Mammary epithelial cell (primary cell): ENCODE measurements at places on chromosomes 2 and 18. TPM values are rescaled to one million over a fixed set of nuclear protein-coding genes. Genes with fewer than 3 reads are reported as not detected.

The USP14 gene
- total RNA-seq = 71.6 and 97.3 TPM in 2 replicates

The NT5DC4 gene
- total RNA-seq = 1.4 and 1.8 TPM in 2 replicates

The MLPH gene
- total RNA-seq = 2.9 and 7.2 TPM in 2 replicates

The MYL1 gene
- total RNA-seq = not detected

The SERPINB11 gene
- not detected in 2 replicates for total RNA-seq

The LIPG gene
- total RNA-seq = 72.5 and 78.8 TPM in 2 replicates

The OR6B2 gene
- total RNA-seq = not detected

The SPP2 gene
- not detected for total RNA-seq

The LRP2 gene
- not detected for total RNA-seq

The ABCG8 gene
- not detected in 2 replicates for total RNA-seq

The SIX3 gene
- total RNA-seq = not detected in 2 replicates

The ASPRV1 gene
- total RNA-seq = 0.19 TPM in 1 of 2 replicates, not detected in the other

The CHST9 gene
- not detected in 2 replicates for total RNA-seq

The SP140 gene
- not detected for total RNA-seq

The POTEC gene
- total RNA-seq = not detected

The L3MBTL4 gene
- total RNA-seq = 0.11 TPM in 1 of 2 replicates, not detected in the other

The CAVIN2 gene
- 3.2 and 9.4 TPM in 2 replicates for total RNA-seq

The SMCHD1 gene
- total RNA-seq = 56.8 TPM

The EN1 gene
- 0.33 TPM for total RNA-seq

The MSTN gene
- not detected for total RNA-seq

The SLC19A3 gene
- 0.83 TPM for total RNA-seq

The HRH4 gene
- total RNA-seq = under 0.01 TPM

The DCDC2C gene
- not detected for total RNA-seq

The PCARE gene
- not detected in 2 replicates for total RNA-seq

The CCDC141 gene
- not detected in 2 replicates for total RNA-seq

The ASXL3 gene
- not detected in 2 replicates for total RNA-seq

The RIT2 gene
- total RNA-seq = not detected

The AMER3 gene
- total RNA-seq = not detected

The DSG4 gene
- total RNA-seq = 0.28 TPM in 1 of 2 replicates, not detected in the other

The FMNL2 gene
- 26.5 TPM for total RNA-seq

The NEURL3 gene
- total RNA-seq = not detected

The MEIS1 gene
- 4.3 TPM for total RNA-seq

The PXDN gene
- 103 TPM for total RNA-seq

The KCNG2 gene
- 0.17 TPM for total RNA-seq

The CEP76 gene
- total RNA-seq = 7.5 TPM

The SKOR2 gene
- not detected in 2 replicates for total RNA-seq

The FSHR gene
- not detected in 2 replicates for total RNA-seq

The LRRC30 gene
- total RNA-seq = not detected
